ENCODE measurements at places on chromosomes 13 and 19.
A peak's percentile ranks its signal among the peaks of the same experiment; 100 is the strongest.

GRCh38 chr19:42246143-42246921, 3.9 kb upstream of the GSK3A start:
- DNase-seq, result peak; percentile 33

- no peak for DNase-seq
These were observed 1664.0 kb downstream of the EFNB2 start for GRCh38 chr13:104871456-104871855.

DNA sequence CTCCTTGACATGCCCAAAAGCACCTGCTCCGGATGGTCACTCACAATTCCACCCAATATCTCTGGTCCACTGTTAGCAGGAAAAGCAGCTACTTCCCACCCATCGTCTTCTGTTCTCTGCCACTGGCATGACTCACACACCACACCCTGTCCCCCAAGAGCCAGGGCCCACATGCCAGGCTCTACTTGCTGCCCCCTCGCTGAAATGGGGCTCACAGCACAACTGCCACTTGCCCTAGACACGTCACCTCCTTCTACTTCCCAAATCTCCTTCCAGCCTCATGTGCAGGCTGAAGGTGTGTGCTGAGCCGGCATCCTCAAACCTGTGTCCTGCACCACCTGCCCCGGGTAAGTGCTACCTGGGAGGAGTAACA, 65.0 kb downstream of the TBC1D4 start:
- DNase-seq, result peak; percentile 17

DNA sequence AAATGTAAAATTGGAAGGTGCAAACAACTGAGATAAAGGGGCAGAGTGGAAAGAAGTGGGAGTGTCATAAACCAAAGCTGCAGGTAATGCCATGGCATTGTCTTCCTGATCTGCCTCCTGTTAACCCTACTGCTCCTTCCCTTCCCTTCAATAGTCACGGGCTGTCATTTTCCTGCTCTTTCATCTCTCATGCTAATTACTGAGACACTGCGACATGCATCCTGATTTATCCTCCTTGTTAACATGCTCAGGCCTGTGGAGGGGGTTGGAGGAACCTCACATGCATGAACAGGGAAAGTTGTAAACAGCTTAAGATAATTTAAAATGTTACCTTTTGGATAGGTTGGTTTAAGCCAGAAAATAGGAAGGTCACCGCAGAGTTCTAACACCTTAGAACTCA, 27.2 kb downstream of the CNMD start:
- no peak for DNase-seq

GRCh38 chr13:71866335-71867130, 471 bp downstream of the DACH1 start:
- DNase-seq, result peak; percentile 8

- no peak for DNase-seq
These were observed 341.8 kb downstream of the OXGR1 start for GRCh38 chr13:96652506-96652905.

DNA sequence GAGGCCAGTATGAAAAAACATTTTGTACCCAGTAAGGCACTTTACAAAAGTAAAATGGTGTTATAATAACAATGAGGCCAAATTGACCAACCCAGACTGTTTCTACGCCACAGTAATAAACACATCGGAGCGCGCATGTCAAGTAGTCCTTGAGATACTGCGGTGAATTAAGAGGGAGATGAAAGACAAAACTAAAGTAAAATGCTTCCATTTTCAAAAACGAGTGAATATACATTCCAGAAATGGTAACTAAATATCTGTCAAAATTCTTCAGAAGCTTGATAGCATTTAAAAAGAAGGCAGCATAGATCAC, 19.0 kb downstream of the N4BP2L1 start:
- no peak for DNase-seq

GRCh38 chr13:90197722-90198121, 1149.8 kb upstream of the MIR17HG start:
- DNase-seq, result no peak

- no peak for DNase-seq
These were observed 4.6 kb downstream of the ZNF135 start for GRCh38 chr19:58063712-58064111.

- no peak for DNase-seq
These were observed at the start of gene ACP4 for GRCh38 chr19:50790396-50790795. Gene ACP4 (plus strand): TSS chr19:50790415. CDS start chr19:50790415, 0 bp downstream.

- DNase-seq, result no peak
These were observed 95.3 kb downstream of the TEX29 start for GRCh38 chr13:111415765-111416164.

GRCh38 chr19:38744874-38745273, 600 bp upstream of the CAPN12 start:
- no peak for DNase-seq

- DNase-seq, result no peak
These were observed 262.0 kb downstream of the NDFIP2 start for GRCh38 chr13:79742923-79743322.

DNA sequence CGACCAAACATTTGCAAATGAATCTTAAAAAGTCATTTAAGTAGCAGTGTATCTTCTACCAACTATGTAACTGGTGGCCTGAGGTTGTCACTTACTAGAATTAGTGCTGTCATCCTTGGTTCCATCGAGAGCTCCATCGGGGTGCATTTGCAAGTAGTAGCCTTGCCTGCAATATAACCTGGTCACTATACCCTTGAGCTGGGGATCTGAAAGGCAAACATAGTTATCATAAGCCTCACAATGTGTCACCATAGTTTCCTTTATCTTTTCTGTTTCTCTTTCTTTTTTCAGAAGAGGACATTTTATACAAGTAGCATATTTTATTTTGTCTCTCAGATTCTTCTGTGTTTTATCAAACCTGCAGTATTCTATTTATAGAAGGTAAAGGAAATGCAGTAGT, 422.6 kb downstream of the ITGBL1 start:
- DNase-seq, result no peak

- no peak for DNase-seq
These were observed 37.2 kb downstream of the SLITRK1 start for GRCh38 chr13:83845106-83845505.

GRCh38 chr13:35255241-35255640, 221.2 kb downstream of the MAB21L1 start:
- DNase-seq, result no peak

DNA sequence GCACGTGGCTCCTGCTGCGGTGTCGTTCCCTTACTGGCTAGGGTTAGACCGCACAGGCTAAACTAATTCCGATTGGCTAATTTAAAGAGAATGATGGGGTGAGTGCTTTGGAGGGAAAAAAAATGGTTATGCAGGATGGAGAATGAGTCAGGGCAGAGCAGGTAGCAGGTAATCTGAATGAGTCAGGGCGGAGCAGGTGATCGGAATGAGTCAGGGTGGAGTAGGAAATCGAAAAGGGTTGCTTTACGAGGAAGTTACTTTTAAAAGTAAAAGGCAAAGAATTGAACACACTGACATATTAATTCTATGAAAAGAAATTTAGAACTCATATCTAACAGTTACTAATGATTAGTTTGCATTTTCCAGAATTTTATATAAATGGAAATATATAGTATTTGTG, 335.5 kb downstream of the FOXO1 start:
- no peak for DNase-seq

DNA sequence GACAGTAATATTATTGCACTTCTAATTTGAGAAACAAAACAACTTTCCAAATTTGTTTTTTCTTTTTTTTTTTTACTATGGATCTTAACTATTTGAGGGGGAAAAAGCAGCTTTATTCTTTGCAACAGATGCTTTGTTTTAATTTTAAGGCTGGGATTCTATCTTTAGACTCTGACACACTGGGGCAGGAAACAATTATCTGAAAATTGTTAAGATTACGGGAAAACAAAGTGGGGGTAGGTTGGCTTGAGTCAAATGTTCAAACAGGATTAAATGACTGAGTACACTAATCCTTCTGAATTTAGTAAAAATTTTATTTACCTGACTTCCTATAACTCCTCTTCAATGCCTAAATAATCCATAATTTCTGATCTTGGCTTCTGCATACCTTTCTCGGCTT, 543.2 kb downstream of the SLITRK6 start:
- DNase-seq, result no peak

- no peak for DNase-seq
These were observed 42.4 kb upstream of the RANBP3 start for GRCh38 chr19:6020166-6020882.

- DNase-seq, result no peak
These were observed 18.3 kb upstream of the PNMA8C start for GRCh38 chr19:46447006-46447405.

DNA sequence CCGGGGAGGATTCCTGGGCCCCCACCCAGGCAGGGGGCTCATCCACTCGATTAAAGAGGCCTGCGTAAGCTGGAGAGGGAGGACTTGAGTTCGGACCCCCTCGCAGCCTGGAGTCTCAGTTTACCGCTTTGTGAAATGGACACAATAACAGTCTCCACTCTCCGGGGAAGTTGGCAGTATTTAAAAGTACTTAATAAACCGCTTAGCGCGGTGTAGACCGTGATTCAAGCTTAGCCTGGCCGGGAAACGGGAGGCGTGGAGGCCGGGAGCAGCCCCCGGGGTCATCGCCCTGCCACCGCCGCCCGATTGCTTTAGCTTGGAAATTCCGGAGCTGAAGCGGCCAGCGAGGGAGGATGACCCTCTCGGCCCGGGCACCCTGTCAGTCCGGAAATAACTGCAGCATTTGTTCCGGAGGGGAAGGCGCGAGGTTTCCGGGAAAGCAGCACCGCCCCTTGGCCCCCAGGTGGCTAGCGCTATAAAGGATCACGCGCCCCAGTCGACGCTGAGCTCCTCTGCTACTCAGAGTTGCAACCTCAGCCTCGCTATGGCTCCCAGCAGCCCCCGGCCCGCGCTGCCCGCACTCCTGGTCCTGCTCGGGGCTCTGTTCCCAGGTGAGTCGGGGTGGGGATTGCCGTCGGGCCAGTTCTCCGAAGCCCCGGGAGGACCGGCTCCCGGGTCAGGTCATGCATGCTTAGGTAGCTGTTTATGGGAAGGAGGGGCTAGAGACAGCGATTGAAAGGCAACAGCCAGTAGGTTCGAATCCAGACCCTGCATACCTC, at the start of gene ICAM1:
Gene ICAM1, plus strand, starts transcription at position 505 of the 779 bp plus-strand sequence. Its CDS starts 40 bp downstream, at position 545.
- peak; percentile 91 for DNase-seq

DNA sequence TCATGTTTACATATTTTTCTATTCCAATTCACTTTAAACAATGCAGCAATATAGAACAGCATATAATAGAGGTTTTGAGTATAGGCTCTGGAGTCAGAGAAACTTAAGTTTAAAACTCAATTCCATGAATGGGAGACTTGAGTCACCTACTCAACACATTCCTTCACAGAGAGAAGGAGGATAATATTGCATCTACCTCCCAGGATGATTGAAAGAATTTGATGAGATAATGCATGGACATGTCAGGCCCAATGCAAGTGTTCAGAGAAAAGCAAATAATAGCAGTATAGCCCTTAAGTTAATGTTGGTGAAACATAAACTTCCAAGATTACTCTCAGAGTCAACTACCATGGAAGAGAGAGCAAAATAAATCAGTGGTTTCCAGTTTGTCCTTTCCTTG, 170.2 kb downstream of the DCLK1 start:
- no peak for DNase-seq

GRCh38 chr13:46086421-46086922, 18.4 kb downstream of the CPB2 start:
- DNase-seq, result no peak

DNA sequence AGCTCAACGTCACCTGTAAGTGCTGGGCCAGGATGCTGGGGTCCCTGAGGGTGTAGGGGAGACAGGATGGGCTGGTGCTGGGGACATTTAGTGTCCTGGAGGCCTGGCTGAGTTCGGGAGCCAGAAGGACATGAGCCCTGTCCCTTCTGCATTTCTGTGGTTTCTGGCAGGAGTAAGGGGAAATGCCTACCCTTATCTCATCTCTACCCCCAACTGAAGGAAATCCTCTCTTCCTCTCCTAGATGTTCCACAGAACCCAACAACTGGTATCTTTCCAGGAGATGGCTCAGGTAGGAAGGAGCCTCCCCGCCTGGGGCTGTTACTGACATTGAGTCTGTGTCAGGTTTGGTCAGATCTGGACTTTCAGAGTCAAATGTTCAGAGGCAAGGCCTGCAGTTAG, 1.2 kb downstream of the CD33 start:
- DNase-seq, result no peak

DNA sequence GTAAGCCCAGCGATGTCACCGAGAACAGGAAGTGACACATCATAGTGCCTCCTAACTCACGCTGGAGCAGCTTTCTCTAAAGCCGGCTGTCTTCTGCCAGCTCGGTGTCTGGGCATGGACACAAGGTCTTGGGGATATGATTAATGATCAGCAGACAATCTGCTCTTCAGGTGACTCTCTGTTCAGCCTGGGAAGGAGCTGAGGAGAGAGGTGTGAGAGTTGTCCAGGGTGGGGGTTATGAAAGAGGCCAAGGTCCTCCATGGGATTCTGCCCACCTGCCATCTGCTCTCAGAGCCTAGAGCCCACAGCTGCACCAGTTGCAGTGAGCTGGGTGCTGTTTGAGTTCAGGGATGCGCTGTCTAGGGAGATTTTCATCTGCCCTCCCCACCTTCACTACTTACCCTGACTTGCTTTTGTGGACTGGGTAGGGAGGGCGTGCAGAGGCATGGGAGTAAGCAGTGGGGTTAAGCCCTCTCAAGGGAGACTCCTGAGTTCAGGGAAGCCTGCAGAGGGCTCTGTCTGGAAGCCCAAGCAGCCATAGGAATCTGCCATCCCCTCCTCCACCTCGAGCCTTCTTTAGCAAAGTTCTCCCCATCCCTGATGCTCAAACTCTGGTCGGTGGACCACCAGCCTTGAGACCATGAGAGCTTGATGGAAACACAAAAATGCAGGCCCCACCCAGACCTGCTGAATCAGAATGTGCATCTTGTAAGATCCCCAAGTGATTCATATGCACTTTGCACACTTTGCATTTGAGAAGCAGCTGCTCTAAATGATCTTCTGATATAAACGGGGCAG, 539.7 kb downstream of the RFC3 start:
- no peak for DNase-seq

DNA sequence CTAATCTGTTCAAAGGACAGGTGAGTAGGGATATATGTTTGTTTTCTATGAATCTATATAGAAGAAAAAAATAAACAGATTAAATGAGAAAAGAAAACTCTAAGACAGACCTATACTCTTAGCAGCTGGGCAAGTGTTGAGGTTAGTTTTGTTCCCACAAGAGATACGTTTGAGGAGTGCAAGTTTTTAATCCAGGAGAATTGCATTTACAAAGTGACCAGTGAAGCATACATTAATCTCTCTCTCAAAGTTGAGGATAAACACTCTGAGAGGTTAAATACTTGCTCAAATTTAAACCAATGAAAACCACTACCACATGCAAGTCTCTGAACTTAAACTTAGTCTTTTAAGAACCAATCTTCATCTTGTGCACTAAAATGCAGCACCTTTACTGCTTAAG, 930.5 kb upstream of the MIR17HG start:
- DNase-seq, result no peak

DNA sequence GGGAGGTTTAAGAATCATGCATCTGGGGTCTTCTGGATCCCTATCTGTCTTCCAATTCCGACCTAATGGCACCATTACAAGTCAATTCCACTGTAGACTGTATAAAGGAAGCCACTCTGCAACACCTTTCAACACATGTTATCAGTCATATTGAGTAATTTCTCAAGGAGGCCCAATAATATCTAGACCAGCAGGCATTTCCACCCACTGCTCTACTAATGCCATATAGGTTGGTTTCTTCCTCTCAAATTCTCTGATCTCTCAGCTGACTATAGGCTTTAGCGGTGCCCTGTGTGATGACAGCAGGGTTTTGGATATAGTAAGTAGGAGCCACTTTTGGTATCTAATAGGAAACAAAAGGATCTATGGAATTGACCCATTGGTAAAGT, 12.4 kb upstream of the ITM2B start:
- DNase-seq, result no peak
